ENCODE measurements at places on chromosomes 4 and X.

- no peak for DNase-seq
Measured at GRCh38 chrX:150887906-150888465, 10.5 kb downstream of the CD99L2 start.

DNA sequence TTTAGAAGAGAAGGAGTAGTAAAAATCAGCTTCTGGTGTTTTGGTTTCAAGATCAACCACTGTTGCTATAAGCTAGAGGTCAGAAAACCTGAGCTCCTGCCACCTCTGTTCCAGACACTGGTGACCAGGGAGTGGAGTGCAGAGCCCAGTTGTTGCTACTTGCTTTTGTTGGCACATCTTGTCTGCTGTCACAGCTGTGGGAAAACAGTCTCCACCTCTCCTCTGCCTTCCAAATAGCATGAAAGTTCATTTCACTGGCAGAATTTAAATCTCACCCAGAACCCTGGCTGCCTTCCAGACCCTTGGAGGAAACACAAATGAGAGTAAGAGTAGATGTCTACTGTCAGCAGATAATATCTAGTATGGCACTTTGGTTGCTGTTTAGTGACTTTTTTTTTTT lies 297.5 kb upstream of the KLF3 start:
- peak; percentile 49 for DNase-seq

GRCh38 chr4:102560115-102560514 lies 59.0 kb downstream of the NFKB1 start:
- no peak for DNase-seq

- no peak for DNase-seq
Measured at GRCh38 chrX:41475591-41476241, 28.6 kb downstream of the NYX start.

DNA sequence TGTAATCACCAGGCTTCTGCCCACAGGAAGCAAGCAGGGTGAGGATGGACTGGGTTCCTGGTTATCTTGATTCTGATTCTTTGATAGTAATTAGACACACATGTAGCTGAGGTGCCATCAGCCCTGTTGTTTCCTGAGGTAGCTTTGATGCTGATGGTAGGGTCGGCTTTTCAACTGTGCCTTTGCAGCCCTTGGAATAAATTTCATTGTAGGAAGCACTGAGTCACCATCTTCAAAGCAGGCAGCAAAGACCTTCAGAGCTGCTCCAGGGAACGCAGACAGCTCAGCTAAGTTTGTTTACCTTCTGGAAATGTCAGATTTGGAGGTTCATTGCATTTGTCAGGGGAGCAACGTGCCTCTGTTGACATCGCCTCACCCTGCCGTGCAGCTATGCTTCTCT lies 135.4 kb downstream of the ASMT start:
- no peak for DNase-seq

- no peak for DNase-seq
Measured at GRCh38 chr4:86101841-86102240, 258.0 kb downstream of the MAPK10 start.

GRCh38 chr4:42747971-42748370 lies 91.1 kb upstream of the ATP8A1 start:
- no peak for DNase-seq

GRCh38 chr4:110994781-110995180 lies 371.9 kb upstream of the PITX2 start:
- no peak for DNase-seq

DNA sequence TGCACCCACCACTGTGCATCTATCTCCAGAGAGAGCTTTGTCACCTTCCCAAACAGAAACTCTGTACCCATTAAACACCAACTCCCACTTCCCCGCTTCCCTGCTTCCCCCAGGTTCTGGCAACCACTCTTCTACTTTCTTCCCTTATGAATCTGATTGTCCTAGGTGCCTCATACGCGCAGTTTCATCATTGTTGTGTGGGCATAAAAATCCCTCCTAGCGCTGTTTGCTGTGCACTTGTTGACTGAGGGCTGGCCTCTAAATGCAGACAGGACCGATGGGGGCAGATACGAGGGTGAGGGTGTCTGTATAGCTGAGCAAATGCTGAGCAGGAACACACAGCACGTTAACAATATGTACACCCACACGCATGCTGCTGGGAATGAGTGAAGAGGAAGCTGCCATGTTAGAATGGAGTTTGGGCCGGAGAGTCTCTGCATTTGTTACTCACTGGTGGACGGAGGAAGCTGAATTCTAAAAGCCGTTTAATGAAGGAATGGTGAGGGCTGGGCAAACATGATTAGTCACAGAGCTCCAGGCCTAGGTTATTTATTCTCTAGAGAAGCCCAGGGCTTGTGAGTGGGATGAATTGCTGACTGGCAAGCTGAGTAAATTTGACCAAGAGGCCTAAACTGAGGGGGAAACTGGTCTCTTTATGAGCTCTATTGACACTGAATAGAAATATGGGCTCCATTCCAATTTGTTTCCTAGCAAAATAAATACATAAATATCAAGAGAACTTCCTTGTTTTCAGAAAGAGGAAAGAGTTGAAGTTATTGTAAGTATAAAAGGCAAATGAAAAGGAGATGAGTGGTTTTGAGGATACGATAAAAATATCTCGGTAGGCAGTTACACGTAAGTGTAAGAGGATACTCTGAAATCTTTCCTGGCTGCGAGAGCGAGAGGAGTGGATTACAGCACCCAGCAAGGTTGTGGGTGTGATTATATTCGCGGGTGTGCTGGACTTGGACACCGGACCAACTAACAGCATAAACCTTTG lies 95.9 kb upstream of the RPS6KA3 start:
- DNase-seq: peak; percentile 55

DNA sequence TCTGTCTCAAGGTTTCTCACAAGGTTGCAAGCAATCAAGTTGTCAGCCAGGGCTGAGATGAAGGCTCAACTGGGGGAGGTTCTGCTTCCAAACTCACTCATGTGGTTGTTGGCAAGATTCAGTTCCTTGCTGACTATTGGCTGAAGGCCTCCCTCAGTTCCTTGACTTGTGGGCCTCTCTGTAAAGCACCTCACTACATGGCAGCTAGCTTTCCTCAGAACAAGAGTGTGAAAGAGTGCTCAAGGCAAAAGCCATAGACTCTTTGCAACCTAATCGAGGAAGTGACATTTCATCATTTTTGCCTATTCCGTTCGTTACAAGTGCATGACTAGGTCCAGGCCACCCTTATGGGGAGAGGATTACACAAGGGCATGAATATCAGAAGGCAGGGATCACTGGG lies 52.0 kb downstream of the CXorf58 start:
- no peak for DNase-seq

GRCh38 chrX:153494541-153495361 lies at the start of gene BGN:
TSS of gene BGN (plus strand) at chrX:153494980. CDS start at chrX:153504632, 9,652 bp downstream.
- DNase-seq: peak; percentile 70

DNA sequence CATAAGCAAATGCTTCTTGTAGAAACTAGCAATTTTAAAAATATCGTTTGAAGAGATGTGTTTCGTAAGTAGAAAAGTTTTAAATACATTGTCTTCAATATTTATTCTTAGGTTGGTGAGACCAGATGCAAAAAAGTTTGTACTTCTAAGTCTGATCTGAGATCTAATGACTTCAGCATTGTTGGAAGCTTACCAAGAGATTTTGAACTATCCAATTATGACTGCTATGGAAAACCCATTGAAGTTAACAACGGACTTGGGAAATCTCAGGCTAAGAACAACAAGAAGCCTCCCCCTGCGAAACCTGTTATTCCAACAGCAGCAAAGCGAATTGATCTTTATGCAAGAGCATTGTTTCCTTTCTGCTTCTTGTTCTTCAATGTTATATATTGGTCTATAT lies 50.2 kb upstream of the GRIA2 start:
- DNase-seq: peak; percentile 4

- no peak for DNase-seq
Measured at GRCh38 chr4:176782794-176783193, 9.9 kb downstream of the VEGFC start.

GRCh38 chrX:109472939-109473735 lies 8.7 kb downstream of the GUCY2F start:
- peak; percentile 81 for DNase-seq

GRCh38 chrX:24513416-24513815 lies 48.3 kb downstream of the PDK3 start:
- no peak for DNase-seq

DNA sequence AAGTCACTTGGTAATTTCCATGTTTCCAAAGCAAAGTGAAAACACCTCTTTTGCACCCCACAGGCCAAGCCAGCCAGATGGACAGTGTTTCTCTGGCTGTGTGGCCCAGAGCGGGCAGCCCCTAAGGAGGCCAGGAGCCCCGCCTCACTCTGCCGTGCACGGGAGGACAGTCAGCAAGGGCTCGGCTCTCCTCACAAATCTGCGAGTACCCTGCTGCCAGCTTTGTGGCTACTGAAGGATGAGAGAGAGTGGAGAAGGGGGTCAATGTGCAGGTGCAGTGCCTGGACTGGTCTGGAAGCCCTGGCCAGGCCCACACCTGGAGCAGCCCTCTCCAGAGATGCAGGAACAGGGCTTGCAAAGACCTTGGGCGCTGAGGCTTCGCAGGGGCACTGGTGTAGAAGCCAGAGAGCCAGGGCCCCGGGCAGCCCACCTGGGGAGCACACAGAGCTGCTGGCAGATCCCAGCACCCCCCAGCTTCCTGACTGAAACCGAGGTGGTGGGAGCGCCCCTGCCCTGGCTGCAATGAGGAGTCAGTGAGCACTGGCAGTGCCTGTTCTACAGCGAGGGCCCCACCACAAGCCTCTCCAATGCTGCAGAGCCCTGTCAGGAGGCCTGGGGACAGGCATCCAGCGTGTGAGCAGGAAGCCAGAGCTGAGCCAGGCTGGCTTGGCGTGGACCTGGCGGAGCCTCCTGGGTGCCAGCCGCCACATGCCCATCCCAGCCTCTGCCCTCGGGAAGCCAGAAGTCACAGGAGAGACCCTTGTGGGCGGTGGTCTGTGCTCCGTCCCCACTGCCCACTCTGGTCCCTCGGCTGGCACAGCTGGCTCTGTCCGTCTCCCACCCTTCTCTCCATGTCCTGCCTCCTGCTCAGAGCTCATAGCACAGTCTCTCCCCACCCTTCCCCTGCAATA lies 3.9 kb downstream of the SPON2 start:
- DNase-seq: no peak

GRCh38 chr4:77582156-77582555 lies 23.5 kb upstream of the CXCL13 start:
- DNase-seq: no peak

- DNase-seq: no peak
Measured at GRCh38 chr4:168699224-168699878, 202.5 kb downstream of the PALLD start.

- DNase-seq: no peak
Measured at GRCh38 chrX:155923200-155923599, 42.1 kb downstream of the VAMP7 start.

- DNase-seq: no peak
Measured at GRCh38 chrX:43003204-43003565, 225.2 kb upstream of the PPP1R2C start.

- no peak for DNase-seq
Measured at GRCh38 chr4:105710678-105711077, 2.1 kb downstream of the GSTCD start.

- DNase-seq: peak; percentile 54
Measured at GRCh38 chr4:1172971-1173757, 781 bp upstream of the SPON2 start.

DNA sequence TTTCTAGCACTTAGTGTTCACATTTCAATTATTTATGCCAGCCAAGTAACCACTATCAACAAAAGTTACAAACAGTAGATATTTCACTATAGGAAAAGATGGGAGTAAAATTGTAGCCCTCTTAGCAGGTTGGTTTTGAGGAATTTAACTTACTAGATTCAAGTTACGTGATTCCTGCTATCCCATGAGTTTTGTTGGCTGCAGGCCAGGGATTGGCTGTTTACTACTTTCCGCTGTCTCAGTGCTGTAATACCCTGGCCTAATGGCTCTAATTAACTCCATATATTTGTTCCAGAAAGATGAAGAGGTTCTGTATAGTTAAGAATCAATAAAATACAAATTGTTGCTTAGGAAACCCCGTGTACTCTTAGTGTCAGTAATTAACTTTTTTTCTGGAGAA lies 55.5 kb upstream of the MAGED1 start:
- peak; percentile 59 for DNase-seq

DNA sequence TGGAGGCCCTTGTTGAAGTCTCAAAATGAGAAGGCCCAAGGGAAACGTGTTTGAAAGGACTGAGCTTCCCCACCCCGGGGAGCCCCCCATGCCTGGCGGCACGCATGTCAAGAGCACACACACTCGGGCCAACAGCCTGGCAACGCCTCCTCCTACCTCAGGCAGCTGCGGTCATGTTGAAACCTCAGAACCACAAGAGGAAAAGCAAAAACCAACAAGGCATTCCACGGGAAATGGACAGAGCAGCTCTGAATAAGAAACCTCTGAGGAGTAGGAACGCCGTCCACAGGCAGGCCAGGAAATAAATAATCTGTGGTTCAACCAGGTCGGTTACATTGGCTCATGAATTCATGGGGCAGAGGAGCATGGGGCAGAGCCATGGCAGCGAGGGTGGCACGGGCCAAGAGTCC lies 95.7 kb upstream of the AFAP1 start:
- DNase-seq: peak; percentile 40

DNA sequence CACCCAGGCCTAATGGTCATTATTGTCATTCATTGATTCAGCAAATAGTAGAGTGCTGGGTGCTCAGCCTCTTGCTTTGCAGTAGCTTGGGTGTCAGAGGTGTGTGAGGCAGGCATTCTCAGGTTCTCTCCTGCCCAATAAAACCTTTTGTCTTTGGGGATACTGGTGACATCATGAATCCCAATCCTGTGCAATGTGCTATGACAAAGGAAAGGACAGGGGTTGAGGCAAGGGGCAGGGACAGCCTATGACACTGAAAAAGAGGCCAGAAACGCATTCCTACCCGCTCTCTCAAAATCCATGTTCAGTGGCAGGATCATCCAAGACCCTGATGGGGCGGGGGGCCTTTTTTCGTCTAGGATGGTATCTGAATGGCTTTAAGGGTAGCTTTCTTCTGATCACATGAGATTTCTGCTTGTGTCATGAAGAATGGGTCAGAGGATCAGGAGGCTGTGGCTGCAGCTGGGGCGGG lies 1.5 kb upstream of the FAM193A start:
- no peak for DNase-seq

DNA sequence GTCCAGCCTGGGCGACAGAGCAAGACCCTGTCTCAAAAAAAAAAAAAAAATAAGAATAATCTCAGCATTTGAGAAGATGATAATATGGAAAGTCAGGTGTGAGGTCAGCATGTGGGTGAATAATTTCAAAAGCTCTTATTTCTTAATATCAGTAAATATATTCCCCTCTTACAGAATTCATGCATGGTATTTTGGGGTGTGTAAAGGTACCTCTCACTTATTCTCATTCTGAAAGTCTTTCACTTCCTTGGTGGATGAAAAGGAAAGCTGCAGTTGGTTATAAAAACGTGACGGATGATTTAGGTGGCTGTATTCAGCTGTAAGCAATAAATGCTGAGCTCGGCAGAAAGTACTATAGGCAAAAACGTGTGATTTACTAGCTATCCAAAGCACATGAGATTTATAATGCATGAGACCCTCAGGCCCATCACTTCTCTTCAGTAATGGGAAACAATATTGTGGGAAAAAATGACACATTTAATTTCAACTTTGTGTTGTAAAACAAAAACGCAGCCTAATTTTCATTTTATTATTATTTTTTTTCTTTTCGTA lies 353.2 kb upstream of the MAGEB2 start:
- no peak for DNase-seq

- DNase-seq: peak; percentile 65
Measured at GRCh38 chr4:185592845-185593488, 57.7 kb upstream of the PDLIM3 start.
